Activated CD4-positive, alpha-beta T cell treated with anti-CD3 and anti-CD28 coated beads for 48 hours (primary cell): ENCODE measurements at places on chromosomes 3 and 15.
A peak's percentile ranks its signal among the peaks of the same experiment; 100 is the strongest.

GRCh38 chr15:37079726-37080125 is 20.6 kb downstream of the MEIS2 start:
- DNase-seq = no peak

DNA sequence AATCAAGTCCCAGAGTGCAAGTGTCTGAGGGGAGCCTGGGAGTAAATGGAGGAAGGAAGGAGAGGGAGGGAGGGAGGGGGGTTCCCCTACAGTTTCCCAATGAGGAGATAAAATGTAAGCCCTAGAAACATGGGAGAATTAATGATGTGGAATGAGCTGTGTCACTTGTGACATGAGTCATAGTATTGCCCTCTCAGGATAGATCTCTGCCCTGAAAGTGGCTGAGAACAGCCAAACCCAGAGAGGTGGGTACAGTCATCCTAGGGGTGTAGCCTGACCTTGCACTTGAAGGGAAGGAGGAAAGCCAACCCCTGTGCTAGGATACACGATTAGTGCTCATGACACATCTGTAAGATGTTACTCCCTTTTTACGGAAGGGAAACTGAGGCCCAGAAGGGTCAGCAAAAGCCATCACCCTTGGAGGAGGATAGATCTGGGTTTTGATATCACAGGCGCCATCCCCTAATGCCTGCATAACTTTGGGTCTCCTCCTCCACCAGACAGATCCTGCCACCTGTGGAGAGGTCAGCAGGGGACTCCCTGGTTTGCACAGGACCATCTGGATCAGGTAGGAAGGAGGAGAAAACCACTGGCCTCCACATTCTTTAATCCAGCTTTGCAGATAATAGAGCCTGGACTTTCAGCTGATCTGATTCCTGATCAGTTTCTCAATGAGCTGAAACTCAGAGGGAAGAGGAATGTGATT is 23.1 kb upstream of the USP3 start:
- DNase-seq = peak; percentile 61

- DNase-seq = no peak
These were observed 24.4 kb downstream of the ATP2C1 start for GRCh38 chr3:130918328-130918727.

DNA sequence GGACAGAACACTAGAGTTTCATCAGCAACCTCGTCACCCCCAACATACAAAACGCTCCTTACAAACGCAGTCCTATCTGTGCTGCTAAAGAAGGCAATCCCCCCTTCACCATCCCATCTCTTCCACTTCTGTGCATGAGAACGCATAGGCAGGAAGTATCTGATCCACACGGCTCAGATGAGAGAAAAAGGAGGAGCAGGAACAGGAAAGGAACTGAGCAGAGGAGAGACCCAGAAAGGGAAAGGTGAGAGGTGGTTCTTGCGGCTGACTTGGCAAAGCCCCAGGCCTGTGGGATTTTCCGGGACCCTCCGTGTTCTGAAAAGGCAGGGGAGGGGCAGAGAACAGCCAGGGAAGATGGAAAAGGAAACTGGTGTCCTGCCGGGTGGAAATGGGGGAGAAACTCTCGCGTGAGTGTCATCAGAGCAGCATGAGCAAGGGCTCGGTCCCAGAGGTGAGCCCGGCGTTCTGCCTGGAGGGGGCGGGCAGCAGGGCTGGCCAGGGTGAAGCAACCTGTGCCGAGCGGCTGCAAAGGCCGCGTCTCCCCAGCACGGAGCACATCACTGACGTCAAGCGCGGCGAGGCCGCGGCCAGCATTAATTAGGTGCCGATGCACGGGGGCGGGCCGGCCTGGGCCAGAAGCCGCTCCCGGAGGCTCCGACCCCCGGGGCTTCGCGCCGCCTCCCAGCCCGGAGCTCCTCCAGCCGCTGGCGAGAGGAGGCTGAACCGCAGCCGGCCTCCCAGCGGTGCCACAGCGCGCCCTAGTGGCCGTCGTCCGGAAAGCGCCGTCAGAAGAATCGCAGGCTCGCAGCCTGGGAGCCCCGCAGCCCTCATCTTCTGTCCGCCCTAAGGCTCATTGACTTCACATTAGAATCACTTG is 35.8 kb downstream of the CPN2 start:
- peak; percentile 88 for DNase-seq

DNA sequence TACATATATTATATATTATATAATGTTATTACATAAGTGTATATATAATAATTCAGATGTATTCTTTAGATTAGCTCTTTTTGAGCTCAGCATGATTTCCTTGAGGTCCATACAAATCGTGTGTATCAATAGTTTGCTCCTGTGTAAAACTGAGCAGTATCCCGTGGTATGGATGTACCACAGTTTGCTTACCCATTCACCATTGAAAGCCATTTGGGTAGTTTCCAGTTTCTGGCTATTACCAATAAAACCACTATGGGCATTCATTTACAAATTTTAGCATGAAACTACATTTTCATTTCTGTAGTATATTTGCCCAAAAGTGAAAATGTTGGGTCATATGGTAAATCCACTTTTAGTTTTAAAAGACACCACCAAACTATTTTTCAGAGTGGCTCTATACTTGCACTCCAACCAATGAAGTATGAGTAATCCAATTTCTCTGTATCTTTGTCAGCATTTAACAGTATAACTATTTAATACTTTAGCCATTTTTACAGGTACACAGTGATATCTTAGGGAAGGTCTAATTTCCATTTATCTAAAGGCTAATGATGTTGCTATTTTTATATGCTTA is 1361.4 kb upstream of the GBE1 start:
- DNase-seq = no peak

DNA sequence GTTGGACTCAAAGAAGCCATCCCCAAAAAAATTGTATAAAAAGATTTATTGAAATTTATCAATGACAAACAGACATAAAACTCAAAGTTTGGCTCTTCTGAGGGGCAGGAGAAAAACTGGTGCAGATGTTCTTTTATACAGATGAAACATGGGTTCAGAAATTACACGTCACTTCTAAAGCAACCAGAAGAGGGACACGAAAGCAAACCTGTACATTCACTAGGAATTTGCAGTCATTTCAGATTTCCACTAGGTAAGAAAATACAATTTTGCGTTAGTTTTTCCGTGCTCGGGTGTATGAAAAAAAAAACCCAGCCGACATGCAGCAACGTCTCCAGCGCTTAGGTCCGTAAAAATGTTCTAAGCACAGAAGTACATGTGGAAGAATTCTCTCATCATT is 41.8 kb downstream of the ANP32A start:
- no peak for DNase-seq

DNA sequence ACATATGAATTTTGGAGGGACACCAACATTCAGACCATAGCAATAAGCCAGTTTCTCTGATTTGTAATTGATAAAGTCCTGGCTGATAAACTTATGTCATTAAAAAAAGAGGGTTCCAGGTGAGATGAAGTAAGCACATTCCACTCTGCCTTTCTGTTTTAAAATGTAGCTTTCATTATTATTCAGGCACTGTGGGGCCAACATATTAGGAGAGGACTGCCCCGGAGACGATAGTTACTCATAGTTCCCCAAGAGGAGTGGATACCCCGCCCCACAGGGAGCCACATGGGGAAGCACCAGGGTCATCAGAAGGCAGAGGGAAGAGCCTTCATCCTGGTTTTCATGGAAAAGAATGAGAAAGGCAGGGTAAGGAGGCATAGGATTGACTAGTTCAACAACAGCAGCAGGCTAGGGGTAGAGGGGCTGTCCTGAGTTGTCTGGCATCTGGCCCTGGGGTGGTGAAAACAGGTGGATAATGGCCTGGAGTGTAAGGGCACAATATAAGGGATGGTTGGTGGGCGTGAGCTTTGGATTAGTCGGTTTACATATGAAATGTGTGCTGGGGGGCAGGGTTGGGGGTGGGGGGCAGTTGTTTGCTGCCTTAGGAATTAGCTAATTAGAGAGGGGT is 78.7 kb upstream of the PROK2 start:
- no peak for DNase-seq

DNA sequence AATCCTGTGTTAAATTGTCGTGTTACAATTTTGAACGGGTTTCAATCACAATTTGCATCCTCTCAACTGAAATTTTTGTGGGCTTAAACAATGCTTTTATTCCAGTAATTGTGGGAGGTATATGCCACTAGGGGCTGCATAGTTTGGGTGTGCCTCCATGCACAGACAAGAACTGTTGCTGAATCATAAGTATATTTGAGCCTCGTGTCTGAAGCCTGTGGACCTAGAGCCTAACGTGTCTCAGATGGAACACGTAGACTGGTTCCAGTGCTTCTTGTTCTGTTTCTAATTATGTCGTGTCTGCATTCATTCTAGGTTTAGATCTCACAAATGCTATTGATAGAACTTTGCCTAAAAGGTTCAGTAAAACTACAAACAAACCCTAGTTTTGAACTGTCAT is 363.4 kb downstream of the RBMS3 start:
- no peak for DNase-seq

DNA sequence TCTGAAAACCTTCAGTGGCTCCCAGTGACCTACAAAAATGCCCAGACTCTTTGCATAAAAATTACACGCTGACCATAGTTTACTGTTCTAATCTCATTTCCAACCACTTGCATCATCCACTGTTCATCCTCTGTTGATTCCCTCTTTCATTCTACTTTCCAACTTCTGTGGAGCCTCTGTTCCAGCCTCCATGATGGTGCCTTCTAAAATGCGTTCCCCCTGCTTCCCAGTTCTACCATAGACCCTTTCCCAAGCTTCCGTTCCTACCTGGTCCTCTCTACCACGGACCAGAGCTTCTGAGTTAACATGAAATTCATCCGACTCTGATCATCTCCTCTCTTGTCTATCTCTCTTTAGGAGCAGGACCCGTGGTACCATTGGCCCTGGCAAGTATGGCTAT is 127.0 kb downstream of the THSD4 start:
- no peak for DNase-seq

GRCh38 chr3:107241217-107241616 is 136.0 kb upstream of the CCDC54 start:
- peak; percentile 17 for DNase-seq

DNA sequence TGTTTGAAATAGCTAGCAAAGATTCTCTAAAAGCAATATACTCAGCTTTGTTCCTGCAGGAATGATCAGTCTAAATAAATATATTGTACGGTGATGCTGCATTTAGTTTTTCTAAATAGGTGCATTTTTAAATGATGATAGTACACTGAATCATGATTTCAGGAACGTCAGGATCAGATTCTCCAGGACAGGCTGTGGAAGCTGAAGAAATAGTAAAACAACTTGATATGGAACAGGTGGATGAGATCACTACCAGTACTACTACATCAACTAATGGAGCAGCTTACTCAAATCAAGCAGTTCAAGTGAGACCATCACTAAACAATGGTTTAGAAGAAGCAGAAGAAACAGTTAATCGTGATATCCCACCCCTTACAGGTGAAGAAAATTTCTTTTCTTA is 46.3 kb upstream of the EIF3J start:
- DNase-seq = no peak

DNA sequence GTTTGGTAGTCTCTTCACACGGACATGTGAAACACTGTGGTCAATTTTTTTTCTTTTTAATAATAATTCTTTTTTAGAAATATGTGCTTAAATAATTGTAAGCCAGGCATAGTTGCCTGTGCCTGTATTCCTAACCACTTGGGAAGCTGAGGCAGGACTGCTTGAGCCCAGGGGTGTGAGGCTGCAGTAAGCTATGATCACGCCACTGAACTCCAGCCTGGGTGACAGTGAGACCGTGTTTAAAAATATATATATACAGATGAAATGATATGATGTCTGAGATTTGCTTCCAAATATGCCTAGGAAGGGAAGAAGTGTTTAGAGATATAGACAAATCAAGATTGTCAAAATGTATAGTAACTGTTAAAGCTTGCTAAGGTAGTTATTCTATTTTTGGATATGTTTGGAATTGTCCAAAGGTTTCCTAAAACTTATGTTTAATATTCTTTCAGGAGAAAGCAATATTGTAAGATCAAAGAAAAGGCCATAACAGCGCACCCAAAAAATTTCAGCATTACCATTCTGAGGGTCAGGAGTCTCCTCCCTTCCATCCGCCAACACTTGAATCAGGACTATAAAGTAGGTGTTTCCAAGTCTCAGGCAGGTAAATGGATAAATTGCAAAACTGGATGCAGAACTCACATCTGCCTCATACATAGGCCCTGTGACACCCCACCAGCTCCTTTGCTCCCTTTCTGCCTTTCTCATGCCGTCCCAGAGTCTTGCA is 532 bp upstream of the SELENOT start:
- DNase-seq = no peak

DNA sequence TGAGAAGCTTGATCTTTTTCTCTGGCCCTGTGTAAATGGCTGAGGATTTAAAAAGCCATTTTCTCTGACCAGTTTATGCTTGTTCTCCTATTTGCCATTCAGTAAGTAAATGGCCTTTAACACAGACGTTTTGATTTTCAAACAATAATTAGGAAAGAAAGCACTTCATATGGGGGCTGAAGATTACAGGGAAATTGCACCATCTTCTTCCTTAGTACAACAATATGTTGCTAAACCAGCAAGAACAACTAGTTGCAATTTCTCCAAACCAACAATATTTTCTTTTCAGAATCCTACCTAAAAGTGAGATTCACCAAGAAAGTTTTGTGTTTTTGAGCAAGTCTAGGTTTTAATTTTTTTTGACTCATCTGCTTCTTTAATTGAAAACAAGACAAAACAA is 80.5 kb upstream of the CCNL1 start:
- DNase-seq = no peak

GRCh38 chr3:58557491-58557890 is 19.7 kb downstream of the FAM107A start:
- no peak for DNase-seq

GRCh38 chr3:43704697-43705096 is 14.0 kb downstream of the ABHD5 start:
- no peak for DNase-seq

DNA sequence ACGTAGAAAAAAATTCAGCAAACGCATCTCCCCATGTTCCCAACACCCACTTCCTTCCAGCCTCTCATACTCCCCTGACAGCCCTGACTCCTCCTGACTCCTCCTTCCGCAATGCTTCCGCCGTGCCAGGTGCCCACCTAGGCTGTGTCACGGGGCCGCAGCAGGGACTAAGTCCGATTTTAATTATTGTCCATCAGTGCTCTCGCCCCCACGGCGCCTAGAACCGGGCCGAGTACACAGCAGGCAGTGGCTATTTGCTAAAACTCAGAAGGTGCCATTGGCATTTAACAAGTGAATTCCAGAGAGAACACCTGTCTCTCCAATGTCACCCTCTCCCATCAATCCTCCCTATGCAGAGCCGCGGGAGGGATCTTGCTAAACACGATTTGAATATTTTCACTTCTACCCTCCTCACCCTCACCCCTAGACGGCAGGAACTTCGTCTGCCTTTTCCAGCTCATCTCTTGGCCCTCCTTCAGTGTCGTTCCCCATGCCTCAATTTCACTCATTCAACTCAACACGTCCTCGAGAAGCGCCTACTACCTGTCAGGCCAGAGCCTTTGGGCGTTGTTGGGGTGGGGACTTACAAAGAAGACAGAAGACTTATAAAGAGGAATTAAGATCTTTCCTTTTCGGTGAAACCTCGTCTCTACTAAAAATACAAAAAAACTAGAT is 11.5 kb upstream of the SHF start:
- peak; percentile 54 for DNase-seq

DNA sequence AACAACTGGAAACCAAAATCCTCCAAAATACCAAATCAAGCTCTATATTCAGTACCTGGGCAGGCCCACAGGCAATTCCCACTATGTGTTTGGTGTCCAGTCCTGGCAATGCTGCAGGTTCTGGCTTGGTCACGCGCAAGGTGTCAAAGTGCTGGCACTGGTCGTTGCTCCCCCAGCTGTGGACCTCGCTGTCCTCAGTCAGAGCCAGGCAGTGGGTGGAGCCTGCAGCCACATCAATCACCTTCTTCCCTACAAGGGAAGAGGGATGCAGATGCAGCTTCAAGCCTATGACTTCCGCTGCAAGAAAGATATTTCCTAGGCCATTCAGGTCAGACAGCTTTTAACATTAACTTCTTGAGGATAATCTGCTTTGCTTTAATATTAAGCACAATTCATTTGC is 61.3 kb downstream of the HERC2 start:
- DNase-seq = no peak
